ENCODE measurements at places on chromosomes 7 and 10.

DNA sequence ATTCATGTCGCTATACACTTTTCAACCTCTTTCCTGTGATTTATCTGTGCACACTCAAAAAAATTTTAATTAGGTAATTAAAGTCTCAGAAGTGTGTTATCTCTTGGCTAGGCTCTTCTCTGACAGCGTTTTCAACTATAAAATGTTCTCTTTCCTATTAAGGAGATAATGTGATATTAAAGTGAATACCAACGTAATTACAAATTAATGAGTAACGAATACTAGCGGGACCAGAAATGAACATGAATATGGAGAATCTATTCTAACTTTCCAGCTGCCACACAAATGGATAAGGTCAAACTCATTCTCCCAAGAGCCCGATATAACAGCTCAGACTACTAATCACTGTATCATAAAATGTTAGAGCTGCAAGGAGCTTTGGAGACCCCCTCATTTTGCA is 12.0 kb downstream of the COL1A2 start:
- no peak for DNase-seq

GRCh38 chr7:749140-749551 is 22.1 kb upstream of the PRKAR1B start:
- DNase-seq = no peak

DNA sequence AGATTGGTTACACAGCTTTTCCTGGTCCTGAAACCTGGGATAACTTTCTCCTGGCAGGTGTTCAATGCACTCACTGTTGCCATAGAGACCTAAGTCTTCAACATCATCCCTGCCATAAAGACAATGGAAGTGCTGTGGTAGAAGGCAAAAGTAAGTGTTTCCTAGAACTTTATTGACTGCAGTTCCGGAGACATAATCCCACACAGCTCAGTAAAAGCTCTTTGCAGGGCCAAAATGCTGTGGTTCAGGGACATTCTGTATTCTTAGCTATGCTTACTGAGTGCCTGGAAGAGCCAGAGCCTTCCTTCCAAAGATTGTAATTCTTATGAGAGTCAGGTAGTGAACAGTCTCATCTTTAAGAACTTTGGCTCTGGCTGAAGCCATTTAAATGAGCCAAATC is 5.3 kb downstream of the WIPF3 start:
- DNase-seq = no peak

- no peak for DNase-seq
Observed at GRCh38 chr7:31872545-31873370, 185.7 kb downstream of the PPP1R17 start.

DNA sequence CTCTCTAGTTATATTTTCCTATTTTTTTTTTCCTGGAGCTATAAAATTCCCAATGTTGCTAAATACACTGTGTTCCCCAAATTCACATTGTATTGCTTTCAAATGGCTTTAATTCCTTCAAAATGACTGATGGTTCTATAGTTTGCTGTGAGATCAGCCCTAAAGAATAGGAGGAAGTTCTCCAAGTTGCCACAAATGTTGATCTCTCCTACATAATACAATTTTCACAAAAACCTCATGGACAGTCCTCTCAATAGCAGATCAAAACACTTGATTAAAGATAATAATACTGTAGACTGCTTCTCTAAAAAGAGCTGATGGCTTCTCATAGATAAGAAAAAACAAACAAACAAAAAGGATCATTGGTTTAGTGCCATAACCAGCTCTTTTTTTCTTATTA is 97.8 kb upstream of the CAV2 start:
- no peak for DNase-seq

DNA sequence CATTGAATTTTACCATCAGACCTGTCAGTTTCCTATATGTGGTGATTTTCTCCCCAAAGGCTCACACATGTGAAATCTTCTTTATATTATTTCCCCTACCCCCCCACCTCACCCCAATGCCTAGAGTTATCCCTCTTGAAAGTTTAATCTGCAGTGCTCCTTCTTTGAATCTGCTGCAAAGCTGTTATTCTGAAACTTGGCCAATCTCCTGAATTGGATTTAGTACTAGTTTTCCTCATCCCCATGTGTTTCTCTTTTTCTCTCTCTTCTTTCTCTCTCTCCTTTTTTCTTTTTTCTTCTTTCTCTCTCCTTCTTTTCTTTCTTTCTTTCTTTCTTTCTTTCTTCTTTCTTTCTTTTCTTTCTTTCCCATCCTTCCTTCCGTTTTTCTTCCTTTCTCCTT is 886.2 kb downstream of the TYW1 start:
- DNase-seq = no peak

- no peak for DNase-seq
Observed at GRCh38 chr7:107345898-107346297, 124.0 kb upstream of the GPR22 start.

DNA sequence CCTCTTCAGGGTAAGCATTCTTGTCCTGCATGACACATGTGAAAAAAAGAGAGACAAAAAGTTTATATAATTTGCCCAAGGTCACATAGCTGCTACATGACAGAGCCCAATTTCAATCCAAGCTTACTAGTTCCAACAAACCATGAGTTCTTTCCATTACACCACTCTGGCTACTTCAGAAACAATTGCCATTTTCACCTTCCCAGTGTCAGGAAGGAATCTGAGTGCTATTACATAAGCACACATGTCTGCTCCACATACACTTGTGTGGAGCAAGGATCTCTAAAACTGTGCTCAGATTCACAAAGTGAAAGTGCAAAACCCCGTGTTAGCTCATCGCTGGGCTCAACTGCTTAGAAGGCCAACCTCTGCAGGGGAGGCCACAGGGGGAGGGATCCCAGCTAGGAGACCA is 356.2 kb upstream of the NFE2L3 start:
- DNase-seq = no peak

GRCh38 chr10:18446205-18446604 is 205.2 kb downstream of the NSUN6 start:
- DNase-seq = no peak

DNA sequence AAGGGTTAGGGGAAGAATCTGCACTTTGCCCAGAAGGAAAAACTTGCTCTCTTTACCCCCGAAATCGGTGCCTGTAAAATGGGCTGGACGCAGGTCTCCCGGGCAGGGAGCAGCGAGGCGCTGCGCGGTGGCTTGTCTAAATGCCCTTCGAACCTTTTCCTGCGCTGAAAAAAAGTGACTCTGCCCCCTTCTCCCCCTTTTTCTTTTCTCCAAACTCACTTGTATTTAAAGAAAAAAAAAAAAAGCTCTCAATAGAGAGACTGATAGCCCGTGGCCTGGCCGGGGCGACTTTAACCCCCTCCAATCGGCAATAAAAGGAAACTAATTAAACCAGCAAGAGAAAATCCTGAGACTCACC is 286 bp downstream of the SP8 start:
- no peak for DNase-seq

DNA sequence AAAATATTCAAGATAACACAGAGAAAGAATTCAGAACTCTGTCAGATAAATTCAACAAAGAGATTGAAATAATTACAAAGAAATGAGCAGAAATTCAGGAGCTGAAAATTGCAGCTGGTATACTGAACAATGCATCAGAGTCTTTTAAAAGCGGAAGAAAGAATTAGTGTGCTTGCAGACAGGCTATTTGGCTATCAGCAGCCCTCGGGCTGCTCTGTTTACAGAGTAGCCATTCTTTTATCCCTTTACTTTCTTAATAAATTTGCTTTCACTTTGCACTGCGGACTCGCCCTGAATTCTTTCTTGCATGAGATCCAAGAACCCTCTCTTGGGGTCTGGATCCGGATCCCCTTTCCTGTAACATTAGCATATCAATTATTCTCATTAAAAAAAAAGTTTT is 1040.0 kb downstream of the SORCS3 start:
- no peak for DNase-seq

- no peak for DNase-seq
Observed at GRCh38 chr10:78634389-78634815, 434.4 kb upstream of the ZMIZ1 start.

DNA sequence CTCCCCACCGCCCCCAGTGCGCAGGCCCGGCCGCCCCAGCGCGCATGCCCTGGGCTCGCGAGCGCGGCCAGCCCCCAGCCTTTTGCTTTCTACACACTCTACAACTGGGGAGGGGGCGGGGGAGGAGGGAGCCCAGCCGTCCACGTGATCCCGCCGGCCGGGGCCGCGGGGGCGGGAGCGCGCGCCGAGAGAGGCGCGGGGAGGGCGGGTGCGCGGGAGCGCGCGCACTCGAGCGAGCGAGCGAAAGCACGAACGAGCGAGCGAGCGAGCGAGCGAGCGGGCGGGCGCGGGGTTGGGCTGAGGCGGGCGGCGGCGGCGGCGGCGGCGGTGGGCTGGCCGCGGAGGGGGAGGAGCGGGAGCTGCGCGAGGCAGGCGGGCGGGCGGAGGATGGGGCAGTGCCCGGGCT is at the start of gene AUTS2:
Gene AUTS2, plus strand, starts transcription at position 395 of the 406 bp plus-strand sequence. CDS start 1,179 bp downstream, outside the sequence.
- no peak for DNase-seq

GRCh38 chr10:109374215-109374614 is 549.1 kb downstream of the XPNPEP1 start:
- DNase-seq = no peak

- no peak for DNase-seq
Observed at GRCh38 chr10:58577437-58577777, 64.7 kb downstream of the BICC1 start.

- no peak for DNase-seq
Observed at GRCh38 chr10:89810908-89811525, 109.6 kb downstream of the KIF20B start.

- no peak for DNase-seq
Observed at GRCh38 chr7:100483722-100484672, at the start of gene NYAP1. TSS of gene NYAP1 (plus strand) at chr7:100483927. CDS start at chr7:100485312, 1,385 bp downstream.
